ENCODE measurements at places on chromosomes 5 and 9. TPM values are rescaled to one million over a fixed set of nuclear protein-coding genes. Genes with fewer than 3 reads are reported as not detected.

DNA sequence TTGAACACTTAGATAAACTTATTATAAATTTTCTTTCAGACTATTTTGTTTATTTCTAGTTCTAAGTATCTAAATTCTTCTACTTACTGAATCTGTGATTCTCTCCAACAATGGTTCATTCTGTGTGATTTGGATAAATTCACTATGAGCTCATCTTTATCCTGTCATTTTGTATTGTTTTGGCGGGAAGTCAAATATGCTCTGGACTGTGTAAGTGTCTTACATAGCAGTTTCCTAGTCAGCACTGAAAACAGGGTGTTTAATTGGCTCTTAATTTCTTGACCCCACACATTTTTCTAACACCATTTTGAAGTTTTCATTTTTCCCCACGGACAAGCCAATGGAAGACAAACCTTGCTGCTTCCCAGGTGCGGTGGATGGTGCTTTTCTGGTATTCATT is 207.0 kb upstream of the ACO1 start:
- no peaks in the 10 kb centered on the region for H3K36me3 ChIP-seq
- H3K4me1 ChIP-seq, result no peaks in the 10 kb centered on the region
- H3K27me3 ChIP-seq, result no peaks in the 10 kb centered on the region
- no peak for DNase-seq
- H3K4me3 ChIP-seq, result no peak overlapping the region

The IL13 gene
- not detected for polyA plus RNA-seq

The MEIKIN gene
- not detected for polyA plus RNA-seq

The ADAMTS19 gene
- not detected for polyA plus RNA-seq

The CFAP157 gene
- polyA plus RNA-seq, result 0.20 TPM

The TRIP13 gene
- polyA plus RNA-seq, result 0.63 TPM

The GALNT12 gene
- 4.3 TPM for polyA plus RNA-seq

- H3K27ac ChIP-seq, result no peak overlapping the region
- no peak for DNase-seq
- no peaks in the 10 kb centered on the region for H3K36me3 ChIP-seq
- H3K4me3 ChIP-seq, result no peak overlapping the region
- H3K4me1 ChIP-seq, result no peaks in the 10 kb centered on the region
These were observed 6.1 kb upstream of the FOXB2 start for GRCh38 chr9:77013206-77013931.

- H3K27ac ChIP-seq, result no peak overlapping the region
- DNase-seq, result no peak
- H3K4me1 ChIP-seq, result no peaks in the 10 kb centered on the region
- no peaks in the 10 kb centered on the region for H3K27me3 ChIP-seq
- H3K36me3 ChIP-seq, result no peaks in the 10 kb centered on the region
- H3K4me3 ChIP-seq, result no peak overlapping the region
These were observed 490.0 kb upstream of the PIK3R1 start for GRCh38 chr5:67725604-67726003.

DNA sequence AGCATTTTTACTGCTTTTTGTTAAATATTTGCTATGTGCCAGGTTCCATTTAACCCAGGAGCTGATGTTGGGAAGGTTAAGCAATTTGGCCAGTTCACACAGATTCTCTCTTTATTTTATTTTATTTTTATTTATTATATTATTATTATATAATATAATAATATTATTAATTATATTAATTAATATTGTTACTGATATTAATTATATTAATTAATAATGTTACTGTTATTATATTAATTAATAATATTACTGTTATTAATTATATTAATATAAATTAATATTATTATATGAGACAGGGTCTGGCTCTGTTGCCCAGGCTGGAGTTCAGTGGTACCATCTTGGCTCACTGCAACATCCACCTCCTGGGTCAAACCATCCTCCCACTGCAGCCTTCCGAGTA is 593.0 kb upstream of the SGCD start:
- no peak for DNase-seq
- H3K27ac ChIP-seq, result no peak overlapping the region
- no peak overlapping the region for H3K4me3 ChIP-seq
- H3K36me3 ChIP-seq, result no peaks in the 10 kb centered on the region
- H3K4me1 ChIP-seq, result no peaks in the 10 kb centered on the region

The HTR1A gene
- polyA plus RNA-seq, result not detected

DNA sequence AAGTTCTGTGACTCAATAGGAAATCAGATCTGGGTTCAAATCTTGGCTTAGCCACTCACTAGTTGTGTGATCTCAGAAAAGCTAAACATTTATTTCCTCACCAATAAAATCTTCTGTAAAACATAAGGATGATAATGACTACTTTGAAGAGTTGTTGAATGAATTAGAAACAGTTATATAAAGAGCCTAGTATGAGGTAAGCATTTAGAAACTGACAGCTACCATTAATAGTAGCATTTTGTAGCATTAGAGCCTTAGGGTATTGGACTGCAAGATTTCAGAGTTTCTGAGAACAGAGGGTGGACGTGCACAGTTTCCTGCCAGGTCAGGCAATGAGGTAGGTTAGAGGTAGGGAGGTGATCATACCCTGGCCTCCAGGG is 293.2 kb downstream of the CWC27 start:
- no peak overlapping the region for H3K4me3 ChIP-seq
- H3K4me1 ChIP-seq, result no peaks in the 10 kb centered on the region
- H3K27ac ChIP-seq, result no peak overlapping the region
- H3K27me3 ChIP-seq, result no peaks in the 10 kb centered on the region
- DNase-seq, result no peak

DNA sequence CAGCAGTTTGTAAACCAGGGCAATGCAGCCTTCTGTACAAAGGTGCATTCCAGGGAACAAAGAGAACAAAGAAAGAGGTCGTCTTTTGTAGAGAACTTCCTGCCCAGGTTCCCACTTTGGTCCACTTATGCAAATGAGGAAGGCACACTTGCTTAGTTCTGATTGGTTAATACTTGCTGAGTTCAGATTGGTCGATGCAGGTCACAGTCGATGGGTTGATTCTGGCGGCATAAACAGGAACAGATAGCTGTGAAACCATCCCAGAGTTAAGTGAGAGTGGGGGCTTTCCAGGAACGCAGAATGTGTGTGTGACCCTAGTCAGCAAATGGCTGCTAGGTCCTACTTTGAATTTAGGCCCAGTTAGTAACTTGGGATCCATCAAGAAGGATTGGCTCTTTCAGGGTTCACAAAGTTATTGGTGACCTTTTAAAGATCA is 1.8 kb upstream of the ADAMTS13 start:
- H3K4me3 ChIP-seq, result no peak overlapping the region
- peaks cover 12% of the 10 kb centered on the region for H3K4me1 ChIP-seq
- DNase-seq, result no peak
- no peaks in the 10 kb centered on the region for H3K36me3 ChIP-seq

- no peaks in the 10 kb centered on the region for H3K4me1 ChIP-seq
- H3K27ac ChIP-seq, result no peak overlapping the region
- H3K27me3 ChIP-seq, result no peaks in the 10 kb centered on the region
- no peak for DNase-seq
- H3K36me3 ChIP-seq, result no peaks in the 10 kb centered on the region
These were observed 39.4 kb upstream of the MAP1B start for GRCh38 chr5:72067682-72068470.

The GFRA3 gene
- polyA plus RNA-seq, result not detected

DNA sequence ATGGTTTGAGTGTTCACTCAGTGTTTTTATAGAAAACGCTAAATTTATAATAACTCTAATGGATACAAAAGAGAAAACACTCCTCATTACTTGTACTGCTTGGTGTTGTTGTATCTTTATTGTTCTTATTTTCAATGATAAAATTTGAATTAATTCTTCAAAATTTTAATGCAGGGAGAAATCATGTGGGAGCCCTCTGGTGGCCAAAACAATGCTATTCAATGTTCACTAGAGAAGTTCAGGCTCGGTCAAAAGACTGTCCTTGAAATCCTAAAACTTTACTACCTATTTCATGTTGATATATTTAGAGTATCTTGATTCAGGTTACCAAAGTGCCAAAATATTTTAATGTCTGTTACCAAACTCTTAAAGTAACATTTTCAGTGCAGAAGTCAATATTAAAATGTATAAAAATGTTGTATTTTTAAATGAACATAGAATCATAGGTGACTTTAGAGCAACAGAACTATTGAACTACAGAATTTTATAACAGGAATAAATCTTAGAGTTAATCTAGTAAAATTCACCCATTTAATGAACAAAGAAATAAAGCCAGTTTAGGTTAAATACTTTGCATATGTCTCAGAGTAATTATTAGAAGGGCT is 1259.8 kb downstream of the PTPRD start:
- H3K27ac ChIP-seq, result no peak overlapping the region
- no peak overlapping the region for H3K4me3 ChIP-seq
- no peaks in the 10 kb centered on the region for H3K27me3 ChIP-seq
- no peaks in the 10 kb centered on the region for H3K36me3 ChIP-seq
- H3K4me1 ChIP-seq, result no peaks in the 10 kb centered on the region

GRCh38 chr5:43627028-43627427 is 24.0 kb downstream of the NNT start:
- no peak overlapping the region for H3K27ac ChIP-seq
- no peaks in the 10 kb centered on the region for H3K4me1 ChIP-seq
- H3K4me3 ChIP-seq, result no peak overlapping the region

DNA sequence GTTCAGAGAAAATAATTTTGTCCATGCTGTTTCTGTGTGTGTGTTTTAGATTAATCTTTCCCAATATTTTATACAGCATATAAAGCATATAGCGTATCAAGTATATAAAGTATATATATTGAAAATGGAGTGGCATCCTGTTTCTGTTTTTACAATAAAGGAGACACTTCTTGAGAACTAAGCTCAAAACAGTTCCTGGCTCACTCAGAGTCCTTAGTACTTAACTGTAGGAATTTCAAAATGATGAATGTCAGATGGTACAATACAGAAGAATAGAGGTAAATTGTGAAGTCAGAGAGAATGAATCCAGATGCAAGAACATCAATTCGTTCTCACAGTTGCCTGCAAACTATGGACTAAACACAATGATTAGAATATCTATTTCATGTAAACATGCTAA is 68.7 kb upstream of the TAS2R1 start:
- H3K4me1 ChIP-seq, result no peaks in the 10 kb centered on the region
- H3K4me3 ChIP-seq, result no peak overlapping the region
- DNase-seq, result no peak
- H3K27ac ChIP-seq, result no peak overlapping the region
- no peaks in the 10 kb centered on the region for H3K36me3 ChIP-seq

The EQTN gene
- not detected for polyA plus RNA-seq
